NCI-H2227 treated with DMSO at 0.1 percent for 48 hours (cell line): ENCODE measurements at places on chromosomes 2 and 18.

- DNase-seq, result no peak
Observed at GRCh38 chr2:109516445-109517117, 97.2 kb downstream of the SEPTIN10 start.

DNA sequence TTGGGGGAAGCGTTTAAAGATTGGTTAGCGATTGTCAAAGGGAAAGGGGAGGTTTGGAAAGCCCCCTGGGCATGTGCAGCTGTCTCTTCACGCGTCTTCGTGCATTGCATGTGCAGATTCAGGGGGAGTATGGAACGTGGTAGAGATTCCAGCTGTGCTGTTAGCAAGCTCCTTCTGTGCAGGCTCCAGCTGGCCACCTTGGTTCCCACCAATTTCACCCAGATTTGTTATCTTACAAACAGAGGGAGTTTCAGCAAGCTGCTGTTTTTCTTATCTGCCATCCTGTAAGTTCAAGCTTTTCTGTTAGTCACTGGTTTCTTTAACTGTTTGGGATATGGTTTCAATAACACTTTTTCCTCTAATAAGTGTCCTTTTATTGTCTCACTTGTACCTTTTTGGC lies 30.4 kb downstream of the FARP2 start:
- no peak for DNase-seq

DNA sequence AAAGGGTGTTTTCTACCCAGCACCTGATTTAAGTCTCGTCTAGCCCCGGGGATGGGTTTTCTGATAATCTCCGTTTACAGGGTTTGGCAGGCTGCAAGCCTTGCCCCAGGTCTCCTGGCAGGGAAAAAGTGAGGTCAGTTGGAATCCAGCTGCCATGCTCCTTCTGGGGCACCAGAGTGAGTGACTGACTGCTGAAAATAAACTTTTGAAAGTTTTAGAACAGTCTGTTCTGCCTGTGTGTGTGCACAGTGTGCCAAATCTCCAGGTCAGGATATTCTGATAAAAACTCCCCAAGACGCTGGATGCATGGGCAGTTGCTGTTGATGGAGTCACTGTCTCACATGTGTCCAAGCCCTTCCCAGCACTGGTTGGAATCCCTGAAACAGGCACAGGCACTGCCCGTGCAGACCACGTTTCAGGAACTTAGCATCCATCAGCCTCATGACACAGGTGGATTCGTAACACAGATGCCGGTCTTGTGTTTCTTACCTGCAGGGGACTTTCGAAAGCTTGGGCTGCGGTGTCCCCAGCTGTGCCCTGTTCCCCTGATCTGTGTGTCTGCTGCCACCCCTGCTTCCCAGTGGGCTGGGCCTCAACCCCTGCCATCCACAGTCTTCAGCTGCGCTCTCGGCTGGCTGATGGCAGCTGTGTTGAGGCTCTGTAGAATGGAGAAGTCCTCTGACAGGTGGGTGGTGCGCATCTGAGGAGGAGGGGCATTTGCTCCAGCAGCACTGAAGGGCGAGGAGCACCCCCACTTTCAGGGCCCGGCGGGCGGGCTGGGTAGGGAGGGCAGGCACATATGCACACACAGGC lies 65.0 kb downstream of the SH3RF3 start:
- no peak for DNase-seq

GRCh38 chr2:13056259-13056843 lies 339.6 kb downstream of the TRIB2 start:
- peak; percentile 3 for DNase-seq

GRCh38 chr2:71690876-71691475 lies 237.6 kb downstream of the DYSF start:
- no peak for DNase-seq

DNA sequence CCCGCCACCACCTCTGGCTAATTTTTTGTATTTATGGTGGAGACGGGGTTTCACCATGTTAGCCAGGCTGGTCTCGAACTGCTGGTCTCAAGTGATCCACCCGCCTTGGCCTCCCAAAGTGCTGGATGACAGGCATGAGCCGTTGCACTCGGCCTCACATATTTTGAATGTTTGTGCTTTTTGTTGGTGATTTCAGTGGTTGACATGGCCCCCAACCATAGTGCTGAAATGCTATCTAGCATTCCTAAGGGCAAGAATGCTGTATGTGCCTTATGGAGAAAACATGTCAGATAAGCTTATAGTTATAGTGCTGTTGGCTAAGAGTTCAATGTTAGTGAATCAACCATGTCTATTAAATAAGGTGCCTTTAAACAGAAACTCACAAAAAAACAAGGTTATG lies 8.9 kb downstream of the ZAP70 start:
- DNase-seq, result no peak

DNA sequence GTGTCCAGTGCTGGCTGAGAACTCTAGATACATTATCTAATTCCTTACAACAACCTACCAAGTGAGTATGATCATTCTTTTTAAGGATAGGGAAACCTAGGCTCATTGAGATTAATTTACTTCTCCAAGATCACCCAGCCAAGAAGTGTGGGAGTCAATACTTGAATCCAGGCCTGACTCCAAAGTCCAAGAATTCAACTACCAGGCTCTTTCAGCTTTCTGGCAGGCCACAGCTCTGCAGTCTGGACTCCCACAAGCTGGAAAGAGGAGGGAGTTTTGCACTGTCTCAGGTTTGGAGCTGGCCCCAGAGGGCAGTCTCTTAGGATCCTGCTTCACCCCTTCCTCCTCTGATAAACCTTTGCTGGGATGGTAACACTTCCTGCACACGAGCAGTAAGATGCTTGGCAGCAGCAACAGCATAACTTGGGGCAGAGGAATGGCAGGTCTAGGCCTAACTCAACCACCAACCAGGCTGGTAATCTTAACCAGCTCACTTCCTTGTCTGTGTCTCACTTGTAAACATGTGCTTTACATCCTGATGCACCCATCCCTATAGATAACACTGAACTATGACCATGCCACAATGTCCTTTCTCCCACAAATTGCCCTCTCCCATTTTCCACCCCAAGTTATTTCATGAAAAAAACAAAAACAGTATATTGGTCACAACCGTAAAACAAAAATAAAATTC lies 111.1 kb upstream of the ACAA2 start:
- no peak for DNase-seq
